ENCODE measurements at places on chromosomes 6 and 20. TPM values are rescaled to one million over a fixed set of nuclear protein-coding genes. Genes with fewer than 3 reads are reported as not detected.

TRIM10 gene
- not detected for total RNA-seq

ERVFRD-1 gene
- not detected for total RNA-seq

- no peaks in the 10 kb centered on the region for H3K27me3 ChIP-seq
- no peak overlapping the region for H3K4me3 ChIP-seq
- H3K27ac ChIP-seq = no peak overlapping the region
- peaks cover 38% of the 10 kb centered on the region for H3K4me1 ChIP-seq
These were observed 107.2 kb downstream of the DACT2 start for GRCh38 chr6:168212362-168212761.

GRCh38 chr6:17971128-17972073, 16.0 kb downstream of the KIF13A start:
- no peaks in the 10 kb centered on the region for H3K36me3 ChIP-seq
- DNase-seq = no peak
- no peaks in the 10 kb centered on the region for H3K27me3 ChIP-seq
- no peak overlapping the region for H3K4me3 ChIP-seq
- peaks cover 18% of the 10 kb centered on the region for H3K4me1 ChIP-seq

- no peak overlapping the region for H3K27ac ChIP-seq
- H3K36me3 ChIP-seq = no peaks in the 10 kb centered on the region
- H3K4me1 ChIP-seq = no peaks in the 10 kb centered on the region
- H3K27me3 ChIP-seq = no peaks in the 10 kb centered on the region
- no peak overlapping the region for H3K4me3 ChIP-seq
These were observed 32.9 kb upstream of the LGSN start for GRCh38 chr6:63352544-63353285.

DNA sequence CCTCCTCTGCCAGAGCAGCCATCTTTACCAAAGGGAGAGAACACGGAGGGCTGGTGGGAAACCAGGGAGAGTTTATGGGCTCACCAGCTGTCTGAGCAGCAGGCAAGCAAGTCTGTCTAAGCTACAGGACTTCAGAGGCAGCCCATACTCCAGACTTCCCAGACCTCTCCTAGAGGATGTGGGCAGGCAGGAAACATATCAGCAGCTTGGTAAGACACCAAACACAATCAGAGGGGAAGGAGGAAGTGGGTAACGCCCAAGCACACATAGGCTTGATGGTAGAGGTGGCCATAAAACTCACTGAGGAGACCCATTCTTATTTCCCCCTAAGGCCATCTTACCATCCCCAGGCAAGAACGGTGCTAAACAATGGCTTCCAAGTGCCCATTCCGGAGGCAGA, 143.1 kb upstream of the ARID1B start:
- H3K27ac ChIP-seq = no peak overlapping the region
- no peak for DNase-seq
- H3K4me3 ChIP-seq = no peak overlapping the region
- no peaks in the 10 kb centered on the region for H3K4me1 ChIP-seq
- H3K27me3 ChIP-seq = no peaks in the 10 kb centered on the region

DNA sequence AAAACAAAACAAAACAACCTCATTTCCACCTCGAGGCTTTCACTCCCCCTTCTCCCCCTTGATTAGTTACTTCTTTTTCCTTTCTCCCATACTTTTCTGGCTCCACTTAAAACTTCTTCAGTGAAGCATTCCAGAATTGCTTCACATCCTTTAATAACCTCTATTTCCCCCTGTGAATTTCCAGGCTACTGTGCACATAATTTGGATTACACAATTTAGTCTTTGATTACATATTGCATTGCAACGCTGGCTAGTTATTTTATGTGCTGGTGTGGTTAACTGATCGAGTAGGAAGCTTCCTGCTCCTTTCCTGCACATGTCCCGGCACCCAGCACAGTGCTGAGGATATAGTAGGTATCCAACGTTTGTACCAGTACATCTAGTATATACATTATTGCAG, 28.1 kb upstream of the EEF1E1 start:
- H3K36me3 ChIP-seq = no peaks in the 10 kb centered on the region
- H3K4me1 ChIP-seq = no peaks in the 10 kb centered on the region
- DNase-seq = no peak
- H3K27me3 ChIP-seq = no peaks in the 10 kb centered on the region

All from neural progenitor cell (in vitro differentiated cells).